SK-MEL-5 (cell line): ENCODE measurements at places on chromosomes 3 and 15. TPM values are rescaled to one million over a fixed set of nuclear protein-coding genes. Genes with fewer than 3 reads are reported as not detected.

DNA sequence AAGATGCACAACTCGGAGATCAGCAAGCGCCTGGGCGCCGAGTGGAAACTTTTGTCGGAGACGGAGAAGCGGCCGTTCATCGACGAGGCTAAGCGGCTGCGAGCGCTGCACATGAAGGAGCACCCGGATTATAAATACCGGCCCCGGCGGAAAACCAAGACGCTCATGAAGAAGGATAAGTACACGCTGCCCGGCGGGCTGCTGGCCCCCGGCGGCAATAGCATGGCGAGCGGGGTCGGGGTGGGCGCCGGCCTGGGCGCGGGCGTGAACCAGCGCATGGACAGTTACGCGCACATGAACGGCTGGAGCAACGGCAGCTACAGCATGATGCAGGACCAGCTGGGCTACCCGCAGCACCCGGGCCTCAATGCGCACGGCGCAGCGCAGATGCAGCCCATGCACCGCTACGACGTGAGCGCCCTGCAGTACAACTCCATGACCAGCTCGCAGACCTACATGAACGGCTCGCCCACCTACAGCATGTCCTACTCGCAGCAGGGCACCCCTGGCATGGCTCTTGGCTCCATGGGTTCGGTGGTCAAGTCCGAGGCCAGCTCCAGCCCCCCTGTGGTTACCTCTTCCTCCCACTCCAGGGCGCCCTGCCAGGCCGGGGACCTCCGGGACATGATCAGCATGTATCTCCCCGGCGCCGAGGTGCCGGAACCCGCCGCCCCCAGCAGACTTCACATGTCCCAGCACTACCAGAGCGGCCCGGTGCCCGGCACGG lies 991 bp downstream of the SOX2 start:
- DNase-seq: peak; percentile 46

- DNase-seq: no peak
Observed at GRCh38 chr3:72095521-72095920, 310.6 kb upstream of the PROK2 start.

- DNase-seq: no peak
Observed at GRCh38 chr15:93861956-93862741, 369.2 kb upstream of the MCTP2 start.

C3orf22 gene
- total RNA-seq: not detected in 2 replicates

RBMS3 gene
- 5.9 and 7.5 TPM in 2 replicates for total RNA-seq
